Hindlimb muscle (tissue), 1 donor: ENCODE measurements at places on chromosomes 3 and 15.
A peak's percentile ranks its signal among the peaks of the same experiment; 100 is the strongest.

DNA sequence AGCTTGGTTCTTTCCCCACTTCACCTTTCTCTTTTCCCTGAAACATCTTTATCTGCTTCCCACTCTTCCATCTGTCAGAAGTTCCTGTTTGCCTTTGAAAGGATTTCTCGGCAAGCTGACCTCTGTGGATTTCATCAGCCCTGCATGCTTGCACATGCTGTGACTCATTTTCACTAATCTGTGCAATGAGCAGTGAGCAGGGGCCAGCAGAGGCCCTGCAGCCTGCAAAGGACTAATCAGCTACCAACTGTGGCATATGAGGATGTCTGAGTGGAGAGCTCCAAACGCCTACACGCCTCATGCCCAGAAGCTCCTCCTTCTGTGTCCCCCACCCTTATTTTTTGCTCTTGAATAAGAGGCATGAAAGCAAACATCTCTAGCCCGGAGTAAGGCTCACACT is 333.0 kb upstream of the SEMA6D start:
- no peak for DNase-seq

DNA sequence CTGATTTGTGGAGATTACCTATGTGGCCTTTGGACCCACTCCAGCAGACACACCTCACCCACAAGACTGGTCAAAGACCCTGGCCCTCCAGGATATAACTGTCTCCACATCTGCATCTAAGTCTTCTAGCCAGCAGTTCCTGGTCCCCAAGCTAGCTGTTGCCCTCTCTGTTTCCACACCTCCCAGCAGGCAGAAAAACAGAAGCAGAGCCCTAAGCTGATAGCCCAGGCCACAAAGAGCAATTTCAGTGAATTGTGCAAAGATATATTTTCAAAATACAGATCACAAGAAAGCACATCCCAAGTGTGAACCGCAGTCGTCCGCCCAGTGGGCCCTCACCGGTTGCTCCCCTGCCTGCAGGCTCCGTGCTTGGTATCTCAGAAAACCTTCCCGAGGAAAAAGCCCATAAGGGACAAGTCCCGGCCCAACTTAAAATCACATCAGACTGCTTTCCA is 2.6 kb downstream of the TNIK start:
- no peak for DNase-seq

- no peak for DNase-seq
Measured at GRCh38 chr3:123082370-123083065, 15.7 kb downstream of the PDIA5 start.

DNA sequence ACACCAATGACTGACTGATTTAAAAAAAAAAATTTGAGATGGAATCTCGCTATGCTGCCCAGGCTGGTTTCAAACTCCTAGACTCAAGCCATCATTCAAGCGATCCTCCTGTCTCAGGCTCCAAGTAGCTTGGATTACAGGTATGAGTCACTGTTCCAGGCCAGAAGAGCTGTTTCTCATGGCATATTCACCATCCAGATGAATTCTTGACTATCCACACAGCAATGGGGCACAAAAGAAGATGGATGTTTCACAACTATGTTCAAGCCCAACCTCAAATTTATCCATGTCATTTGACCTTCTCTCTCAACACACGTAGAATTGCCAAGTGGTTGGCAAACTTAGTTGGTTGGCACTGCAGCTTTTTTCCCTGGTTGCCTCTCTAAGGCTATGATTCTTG is 40.6 kb downstream of the PRICKLE2 start:
- no peak for DNase-seq

GRCh38 chr3:120244834-120245225 is 40.2 kb downstream of the GPR156 start:
- DNase-seq, result no peak

- DNase-seq, result no peak
Measured at GRCh38 chr3:187750513-187751123, 5.3 kb upstream of the BCL6 start.

- DNase-seq, result no peak
Measured at GRCh38 chr3:184022323-184022722, 4.6 kb upstream of the ABCC5 start.

GRCh38 chr15:65081758-65082157 is 5.2 kb downstream of the KBTBD13 start:
- no peak for DNase-seq

DNA sequence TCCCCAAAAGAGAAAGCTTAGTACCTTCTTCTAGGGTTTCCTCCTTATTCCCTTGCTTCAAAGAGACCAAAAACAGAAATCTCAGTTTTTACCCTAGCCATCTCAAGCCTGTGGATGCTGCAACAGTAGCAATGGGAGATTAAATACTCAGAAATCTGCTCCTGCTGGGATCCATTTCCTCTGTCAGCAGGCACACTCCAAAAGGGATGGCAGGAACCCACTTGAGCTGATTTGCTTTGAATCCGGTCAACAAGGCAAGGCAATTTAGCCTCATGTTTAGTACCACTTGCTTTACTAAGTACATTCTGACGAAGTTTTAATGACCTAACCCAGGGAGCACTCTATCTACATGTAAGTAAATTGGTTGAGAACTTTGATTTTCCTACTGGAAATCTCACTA is 590.0 kb upstream of the ADAMTS9 start:
- no peak for DNase-seq

DNA sequence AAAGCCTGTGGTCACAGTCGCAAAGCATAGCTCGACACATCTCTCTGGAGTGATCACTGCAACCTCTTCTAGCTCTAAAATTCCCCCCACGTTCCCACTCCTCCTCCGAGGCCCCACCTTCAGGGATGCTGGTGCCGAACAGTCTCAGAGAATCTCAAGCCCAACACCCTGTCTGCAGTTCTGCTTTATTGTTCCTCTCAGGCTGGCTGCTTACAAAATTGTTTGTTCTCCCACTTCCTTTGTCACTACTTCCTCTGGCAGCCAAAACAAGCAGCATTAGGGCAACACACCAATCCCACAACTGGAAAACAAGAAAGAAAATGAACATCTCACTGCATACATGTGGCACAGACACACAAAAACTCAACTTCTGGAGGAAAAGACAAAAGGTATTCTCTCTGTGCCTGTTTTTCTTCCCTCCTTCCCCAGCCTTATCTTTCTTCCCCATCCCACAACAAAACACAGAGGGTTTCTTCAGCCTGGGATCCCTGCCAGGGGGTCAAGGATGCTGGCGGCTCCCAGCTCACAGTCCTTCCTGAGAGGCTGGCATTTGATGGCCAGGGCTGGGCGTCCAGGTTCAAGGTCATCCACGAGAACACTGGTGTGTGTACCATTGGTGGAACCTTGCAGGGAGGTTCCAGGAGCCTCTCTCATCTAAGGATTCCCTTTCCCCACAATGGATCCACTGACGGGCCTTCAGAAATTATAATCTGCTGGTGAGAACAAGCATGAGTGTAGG is 108.4 kb downstream of the TMCO5A start:
- no peak for DNase-seq

DNA sequence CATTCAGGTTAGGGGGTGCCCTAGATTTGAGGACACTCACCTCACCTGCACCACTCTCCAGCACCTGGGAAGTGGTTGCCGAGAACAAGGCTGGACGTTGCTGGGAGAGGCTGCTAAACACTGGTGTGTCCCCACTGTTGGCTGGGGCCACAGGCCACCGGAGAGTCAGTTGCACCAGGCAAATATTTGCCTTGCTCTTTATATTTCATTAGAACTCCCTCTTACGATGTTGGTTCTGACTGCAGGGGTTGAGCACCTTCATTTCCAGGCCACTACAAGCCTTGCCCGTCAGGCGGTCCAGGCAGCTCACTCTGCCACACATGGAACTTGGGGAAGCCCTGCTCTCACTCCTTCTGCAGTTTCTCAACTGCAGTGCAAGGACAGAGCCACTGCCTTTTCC is 30.7 kb downstream of the HCN4 start:
- DNase-seq, result no peak

DNA sequence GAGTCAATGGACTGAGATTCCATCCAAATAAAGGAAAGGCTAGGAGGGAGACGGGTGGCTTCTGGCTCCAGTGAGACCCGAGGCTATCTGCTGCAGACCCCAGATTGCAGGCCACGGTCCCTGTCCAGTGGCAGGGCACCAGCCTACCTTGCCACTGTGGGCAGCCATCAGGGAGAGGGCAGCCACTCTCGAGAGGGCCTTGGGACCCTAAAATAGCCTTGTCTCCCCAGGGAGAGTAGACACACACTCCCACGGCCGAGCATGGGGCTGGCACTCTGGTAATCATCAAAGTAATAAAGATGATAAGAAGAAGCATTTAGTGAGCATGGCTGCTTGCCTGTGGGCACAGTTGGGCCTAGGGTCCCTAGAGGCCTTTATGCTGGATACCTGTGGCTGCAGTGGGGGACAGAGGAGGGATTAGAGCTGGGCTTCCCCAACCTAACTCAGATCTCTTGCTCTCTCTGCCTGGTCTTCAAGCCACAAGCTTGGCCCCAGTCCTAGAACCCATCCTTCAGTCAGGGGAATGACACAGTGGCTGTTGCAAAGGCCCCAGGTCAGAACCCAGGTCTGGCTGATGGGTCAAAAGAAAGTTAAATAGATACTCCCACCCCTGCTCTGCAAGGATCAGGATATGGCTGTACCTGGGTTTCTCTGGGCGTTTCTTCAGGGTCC is 9.2 kb upstream of the VIPR1 start:
- DNase-seq, result no peak

GRCh38 chr3:125289429-125289981 is 77.0 kb upstream of the SLC12A8 start:
- no peak for DNase-seq

DNA sequence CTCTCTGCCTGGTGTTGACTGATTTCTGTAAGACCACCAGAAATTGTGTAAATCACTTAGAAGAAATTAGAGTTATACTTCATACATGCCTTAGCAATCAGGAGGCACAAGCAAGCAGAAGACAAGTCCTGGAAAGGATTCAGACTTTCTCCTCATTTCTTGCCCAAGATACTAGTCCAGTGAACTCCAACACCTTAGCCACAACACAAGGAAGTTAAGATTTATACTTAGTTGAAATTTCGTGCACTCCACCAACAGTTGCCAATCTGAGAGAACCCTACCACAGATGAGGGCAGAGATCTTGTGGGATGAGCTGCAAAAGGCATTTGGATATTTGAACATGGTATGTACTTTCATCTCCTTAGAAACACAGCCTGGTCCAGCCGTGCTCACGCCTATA is 2.3 kb downstream of the P3H2 start:
- no peak for DNase-seq

DNA sequence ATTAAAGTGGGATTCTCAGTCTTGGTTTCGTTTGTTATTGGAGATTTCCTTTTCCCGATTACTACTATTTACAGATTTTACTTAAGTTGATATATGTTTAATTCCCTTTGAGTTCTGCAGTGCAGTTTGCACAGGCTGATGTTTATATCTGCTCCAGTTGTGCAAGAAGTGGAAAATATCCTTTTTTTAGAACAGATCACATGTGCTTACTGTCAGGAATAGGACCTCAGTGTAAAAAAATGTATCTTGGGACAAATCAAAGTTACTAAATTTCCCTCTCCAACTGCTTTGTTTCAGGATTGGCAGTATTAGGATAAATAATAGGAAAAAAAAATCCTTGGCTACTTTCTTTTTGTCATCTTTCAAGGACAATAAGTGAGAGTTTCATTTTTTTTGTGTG is 6.9 kb downstream of the MITF start:
- peak; percentile 73 for DNase-seq

DNA sequence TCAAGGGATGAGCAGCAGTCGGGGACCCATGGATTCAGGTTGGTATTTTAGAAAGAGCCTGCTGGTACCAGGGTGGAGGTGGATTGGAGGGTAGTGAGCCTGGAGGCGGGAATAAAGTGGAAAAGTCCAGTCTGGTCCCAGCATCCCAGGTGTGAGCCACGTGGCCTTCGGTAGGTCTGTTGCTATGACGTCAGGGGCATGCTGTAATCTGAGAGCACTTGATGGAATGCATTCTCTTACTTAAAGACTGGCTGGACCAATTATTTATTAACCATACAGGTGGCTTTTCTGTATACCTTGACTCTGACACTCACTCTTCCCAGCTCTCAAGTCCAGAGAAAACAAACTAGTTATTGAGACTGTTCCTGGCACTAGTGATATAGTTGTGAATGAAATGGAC is 389.9 kb upstream of the RGMA start:
- no peak for DNase-seq

GRCh38 chr15:80844011-80844732 is 65.0 kb downstream of the CEMIP start:
- DNase-seq, result peak; percentile 39

DNA sequence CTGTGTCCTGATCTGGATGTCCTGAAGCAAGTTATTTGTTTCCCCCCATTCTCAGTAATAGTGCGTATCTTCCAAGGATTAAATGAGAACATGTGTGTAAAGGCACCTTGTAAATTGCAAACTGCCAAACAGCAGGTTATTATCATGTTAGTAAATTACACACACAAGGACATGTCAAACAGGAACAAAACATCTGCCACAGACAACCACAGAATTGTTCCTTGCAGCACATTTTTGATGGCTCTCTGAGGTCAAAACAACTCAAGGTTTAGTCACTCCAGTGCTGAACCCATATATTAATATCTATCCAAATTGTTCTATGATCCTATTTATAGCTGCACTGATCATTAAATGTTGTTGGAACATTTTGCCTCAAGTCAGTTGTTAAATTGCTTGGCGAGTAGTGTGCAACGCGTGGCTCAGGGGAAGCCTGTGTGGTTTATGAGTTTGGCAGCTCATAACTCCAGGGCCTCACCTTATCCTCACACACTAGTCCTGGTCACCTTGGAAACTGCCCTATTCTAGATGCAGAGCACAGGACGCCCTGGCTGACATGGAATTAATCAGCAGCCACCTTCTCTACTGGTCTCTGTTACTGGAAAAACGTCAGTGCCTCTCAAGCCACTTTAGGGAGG is 46.3 kb upstream of the CDV3 start:
- peak; percentile 46 for DNase-seq

DNA sequence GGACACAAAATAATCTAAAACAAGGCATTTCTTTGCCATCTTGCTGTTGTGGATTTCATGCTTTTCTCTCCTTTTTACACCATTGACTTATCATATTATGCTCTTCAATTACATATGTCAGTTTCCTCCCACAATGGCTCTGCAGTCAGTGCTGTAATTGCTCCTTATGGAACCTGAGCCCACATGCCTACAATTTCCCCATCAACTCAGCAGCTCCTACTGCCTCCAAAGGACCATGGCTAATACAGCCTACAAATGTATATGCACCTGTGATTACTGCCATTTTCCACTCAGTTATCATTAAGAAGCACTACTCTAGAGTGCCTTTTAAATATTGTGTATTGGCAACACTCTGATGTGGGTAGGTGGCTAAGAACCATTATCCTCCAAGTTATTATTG is 30.8 kb downstream of the RTP4 start:
- DNase-seq, result no peak

DNA sequence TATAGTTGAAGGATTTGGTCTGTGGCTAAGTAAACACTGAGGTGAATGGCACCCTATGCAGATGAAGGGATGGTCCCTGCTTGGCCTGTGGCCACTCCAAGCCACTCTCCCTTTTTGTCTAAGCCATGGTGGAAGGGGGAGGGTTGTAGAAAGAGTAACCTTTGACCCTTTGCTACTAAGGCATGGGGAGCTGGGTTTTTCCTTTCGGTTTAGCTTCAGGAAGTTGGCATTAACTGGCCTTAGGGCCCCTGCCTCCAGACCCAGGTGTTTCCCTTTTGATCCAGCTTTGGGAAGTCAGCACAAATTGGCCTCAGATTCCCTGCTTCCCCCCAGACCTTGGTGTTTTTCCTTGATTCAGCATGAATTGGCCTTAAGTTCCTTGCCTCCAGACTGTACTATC is 49.5 kb downstream of the EFCAB12 start:
- DNase-seq, result no peak
